GM23338 (cell line): ENCODE measurements at places on chromosomes 2 and 18. TPM values are rescaled to one million over a fixed set of nuclear protein-coding genes. Genes with fewer than 3 reads are reported as not detected.

DNA sequence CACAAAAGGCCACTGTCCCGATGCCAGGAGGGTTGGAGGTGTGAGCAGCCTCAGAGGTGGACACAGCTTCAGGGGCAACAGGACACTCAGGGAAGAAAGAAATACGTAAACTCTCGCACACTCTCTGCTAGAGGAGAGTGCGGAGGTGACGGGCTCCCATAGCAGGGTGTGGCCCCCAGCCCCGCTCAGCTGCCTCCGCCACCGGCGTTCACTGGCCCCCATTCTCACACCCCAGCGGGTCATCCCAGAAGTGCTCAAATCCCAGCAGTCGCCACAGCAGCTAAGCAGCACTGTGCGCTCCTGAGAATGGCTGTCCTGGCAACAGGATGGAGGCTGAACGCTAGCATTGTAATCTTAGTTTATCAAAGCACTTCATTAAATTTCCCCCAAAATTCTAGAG lies 315.6 kb upstream of the SALL3 start:
- H3K27me3 ChIP-seq = no peaks in the 10 kb centered on the region
- no peak overlapping the region for H3K27ac ChIP-seq
- no peak overlapping the region for H3K4me3 ChIP-seq
- H3K4me1 ChIP-seq = no peaks in the 10 kb centered on the region
- no peaks in the 10 kb centered on the region for H3K36me3 ChIP-seq
- DNase-seq = no peak

DNA sequence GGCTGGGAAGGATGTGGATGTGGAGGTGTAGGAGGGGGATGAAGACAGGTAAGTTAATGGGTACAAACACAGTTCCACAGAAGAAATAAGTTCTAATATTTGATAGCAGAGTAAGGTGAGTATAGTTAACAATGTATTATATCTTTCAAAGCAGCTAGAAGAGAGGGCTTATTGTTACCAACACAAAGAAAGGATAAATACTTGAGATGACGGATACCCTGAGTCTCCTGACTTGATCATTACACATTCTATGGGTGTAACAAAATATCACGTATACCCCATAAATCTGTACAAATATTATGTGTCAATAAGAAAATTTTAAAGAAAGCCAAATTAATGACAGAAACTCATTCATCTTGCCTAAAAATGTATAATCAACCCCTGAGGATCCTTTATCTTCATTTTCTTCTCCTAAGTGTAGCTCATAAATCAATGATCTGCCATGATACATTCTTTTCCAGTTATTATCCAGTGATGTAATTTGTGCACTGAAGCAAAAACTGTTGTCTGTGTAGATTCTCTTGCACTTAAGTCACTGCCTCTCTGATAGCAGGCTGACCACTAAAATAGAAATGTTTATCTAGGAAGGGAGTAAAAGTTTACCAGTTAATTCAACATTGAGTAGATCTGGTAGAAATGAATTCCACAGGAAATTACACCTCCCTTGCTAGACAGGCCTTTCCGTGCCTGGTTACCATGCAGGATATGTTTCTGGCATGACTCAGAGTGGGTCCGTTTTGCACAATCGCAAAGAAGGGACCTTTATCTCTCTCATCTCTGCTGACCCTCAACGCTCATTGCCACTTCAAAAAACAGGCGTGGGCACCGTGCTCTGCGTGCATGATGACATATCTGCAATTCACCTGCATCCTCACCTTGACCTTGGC lies 249.7 kb upstream of the NCKAP5 start:
- H3K27ac ChIP-seq = no peak overlapping the region
- peaks cover 3% of the 10 kb centered on the region for H3K4me1 ChIP-seq
- no peak overlapping the region for H3K4me3 ChIP-seq

- DNase-seq = no peak
- no peak overlapping the region for H3K27ac ChIP-seq
- H3K27me3 ChIP-seq = no peaks in the 10 kb centered on the region
- no peaks in the 10 kb centered on the region for H3K4me1 ChIP-seq
- H3K36me3 ChIP-seq = no peaks in the 10 kb centered on the region
Observed at GRCh38 chr2:211928201-211928600, 610.4 kb downstream of the ERBB4 start.

GRCh38 chr18:6022074-6022444 lies 126.7 kb upstream of the TMEM200C start:
- no peaks in the 10 kb centered on the region for H3K27me3 ChIP-seq
- peaks cover 14% of the 10 kb centered on the region; the same call in 1 of the 2 replicates for H3K4me1 ChIP-seq
- H3K4me3 ChIP-seq = no peak overlapping the region
- DNase-seq = no peak
- H3K36me3 ChIP-seq = no peaks in the 10 kb centered on the region
- no peak overlapping the region for H3K27ac ChIP-seq

CYP27C1 gene
- total RNA-seq = 2.9 and 3.0 TPM in 2 replicates

HNMT gene
- 3.4 and 5.7 TPM in 2 replicates for total RNA-seq

EGR4 gene
- total RNA-seq = not detected in 2 replicates

LIMS3 gene
- 0.31 and 1.0 TPM in 2 replicates for total RNA-seq

DSC2 gene
- total RNA-seq = 20.4 and 23.6 TPM in 2 replicates
